Activated CD4-positive, alpha-beta memory T cell treated with anti-CD3 and anti-CD28 coated beads for 36 hours (primary cell): ENCODE measurements at places on chromosomes 4 and X. TPM values are rescaled to one million over a fixed set of nuclear protein-coding genes. Genes with fewer than 3 reads are reported as not detected.

DNA sequence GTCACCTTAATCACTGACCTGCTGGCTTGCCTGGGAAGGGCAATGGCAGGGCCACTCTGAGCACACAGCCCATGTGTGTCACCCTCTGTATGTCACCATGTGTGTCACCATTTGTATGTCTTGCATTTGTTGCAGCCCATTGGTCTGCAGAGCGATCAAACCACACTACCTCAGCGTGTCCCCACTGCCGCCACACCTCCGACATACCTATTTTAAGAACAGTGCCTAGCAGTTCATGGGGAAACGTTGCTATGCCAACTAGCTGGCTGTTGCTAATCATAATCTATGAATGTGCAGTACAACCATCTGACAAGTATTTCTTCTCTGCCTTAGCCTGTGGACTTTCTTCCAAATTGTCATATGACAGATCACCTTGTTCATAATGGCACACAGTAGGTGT, 8.0 kb upstream of the CRMP1 start:
- no peaks in the 10 kb centered on the region for H3K36me3 ChIP-seq
- H3K4me3 ChIP-seq: no peak overlapping the region
- no peak overlapping the region for H3K27ac ChIP-seq
- no peaks in the 10 kb centered on the region for H3K4me1 ChIP-seq

The RBM46 gene
- not detected for total RNA-seq

GRCh38 chr4:174494146-174494545, 28.1 kb downstream of the HPGD start:
- no peak for DNase-seq
- H3K4me1 ChIP-seq: peaks cover 2% of the 10 kb centered on the region
- H3K36me3 ChIP-seq: no peaks in the 10 kb centered on the region
- H3K27me3 ChIP-seq: no peaks in the 10 kb centered on the region
- no peak overlapping the region for H3K27ac ChIP-seq

DNA sequence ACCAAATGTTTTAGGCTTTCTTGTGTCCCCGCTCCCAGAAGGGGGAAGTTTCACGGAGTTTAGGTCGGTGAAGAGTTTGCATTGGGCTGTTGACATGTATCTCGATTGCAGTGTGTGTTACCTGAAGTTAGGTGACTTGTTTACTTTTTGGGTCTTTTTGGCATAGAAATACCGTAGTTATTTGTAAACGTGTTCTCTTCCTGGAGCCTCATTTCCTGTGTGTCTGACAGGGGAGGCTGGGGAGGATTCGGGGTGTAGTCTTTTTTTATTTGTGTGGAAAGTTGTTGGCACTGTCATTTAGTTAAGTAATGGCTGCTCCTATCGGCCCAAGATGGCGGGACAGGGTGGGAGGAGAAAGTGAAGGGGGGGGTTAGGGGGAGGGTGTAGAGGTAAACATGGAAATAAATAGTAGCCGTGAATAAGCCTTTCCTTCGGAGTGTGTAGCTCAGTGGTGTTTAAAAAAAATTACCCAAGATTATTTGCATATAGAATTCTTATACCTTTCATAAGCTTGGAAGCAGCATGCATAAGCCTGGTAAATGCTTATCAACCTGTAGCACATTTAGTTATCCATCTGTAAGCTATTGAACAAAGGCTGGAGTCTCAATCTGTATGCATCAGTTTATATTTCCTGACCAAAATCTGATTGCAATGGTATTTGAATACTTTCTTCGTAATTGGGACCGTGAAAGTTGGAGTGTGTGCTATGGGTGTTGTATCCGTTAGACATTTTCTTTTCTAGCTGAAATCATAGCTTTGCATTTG, 1.6 kb downstream of the KDM6A start:
- peak overlapping the region; percentile 98 for H3K27ac ChIP-seq
- peaks cover 7% of the 10 kb centered on the region for H3K36me3 ChIP-seq
- peaks cover 14% of the 10 kb centered on the region for H3K4me1 ChIP-seq
- H3K27me3 ChIP-seq: no peaks in the 10 kb centered on the region
- H3K4me3 ChIP-seq: peak overlapping the region; percentile 95

GRCh38 chr4:53009824-53010223, 147.7 kb downstream of the RASL11B start:
- peaks cover 9% of the 10 kb centered on the region for H3K36me3 ChIP-seq
- H3K27me3 ChIP-seq: no peaks in the 10 kb centered on the region
- H3K4me1 ChIP-seq: peaks cover 26% of the 10 kb centered on the region
- DNase-seq: no peak
- no peak overlapping the region for H3K4me3 ChIP-seq

DNA sequence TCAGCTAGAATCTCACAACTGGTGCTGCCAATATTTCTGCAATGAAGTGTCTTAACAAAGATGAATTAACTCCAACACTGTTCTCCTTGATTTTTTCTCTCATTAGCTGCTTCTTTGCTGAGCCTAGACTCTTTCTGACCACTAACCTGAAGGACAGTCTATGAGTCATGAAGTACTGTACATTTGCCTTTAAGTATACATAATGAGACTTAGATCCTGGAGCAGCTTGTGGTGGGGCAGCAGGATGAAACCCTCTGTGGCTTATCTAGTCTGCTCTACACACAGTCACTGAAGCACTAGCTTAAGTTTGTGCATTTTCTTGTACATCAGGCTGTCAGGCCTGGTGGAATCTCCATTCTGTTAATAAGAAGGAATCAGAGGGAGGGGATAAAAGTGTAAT, 307.4 kb upstream of the SMIM31 start:
- H3K4me1 ChIP-seq: no peaks in the 10 kb centered on the region
- H3K27ac ChIP-seq: no peak overlapping the region
- no peak overlapping the region for H3K4me3 ChIP-seq
- no peak for DNase-seq

DNA sequence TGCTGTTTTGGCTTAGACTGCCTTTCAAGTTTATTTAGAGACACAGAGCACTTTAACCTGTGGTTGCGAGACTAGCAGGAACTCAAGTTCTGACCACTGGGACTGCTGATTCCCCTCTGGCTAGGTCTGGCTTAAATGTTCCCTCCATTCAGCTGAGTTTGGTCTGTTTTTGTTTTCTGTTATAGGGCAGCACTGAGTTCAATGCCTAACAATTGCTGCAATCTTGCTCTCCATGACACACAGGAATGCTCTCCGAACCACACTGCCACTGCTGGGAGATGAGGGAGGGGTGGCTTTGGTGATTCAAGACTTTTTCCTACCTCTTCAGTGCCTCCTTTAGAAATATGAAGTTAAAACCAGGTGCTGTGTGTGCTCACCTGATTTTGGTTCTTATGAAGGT, 106.3 kb upstream of the EOLA2 start:
- H3K4me3 ChIP-seq: no peak overlapping the region
- no peak overlapping the region for H3K27ac ChIP-seq
- no peaks in the 10 kb centered on the region for H3K4me1 ChIP-seq

The ADRA2C gene
- total RNA-seq: not detected
